ENCODE measurements at places on chromosomes 11 and 22.

- no peak for DNase-seq
These were observed 35.3 kb upstream of the KCNJ11 start for GRCh38 chr11:17423533-17424310.

DNA sequence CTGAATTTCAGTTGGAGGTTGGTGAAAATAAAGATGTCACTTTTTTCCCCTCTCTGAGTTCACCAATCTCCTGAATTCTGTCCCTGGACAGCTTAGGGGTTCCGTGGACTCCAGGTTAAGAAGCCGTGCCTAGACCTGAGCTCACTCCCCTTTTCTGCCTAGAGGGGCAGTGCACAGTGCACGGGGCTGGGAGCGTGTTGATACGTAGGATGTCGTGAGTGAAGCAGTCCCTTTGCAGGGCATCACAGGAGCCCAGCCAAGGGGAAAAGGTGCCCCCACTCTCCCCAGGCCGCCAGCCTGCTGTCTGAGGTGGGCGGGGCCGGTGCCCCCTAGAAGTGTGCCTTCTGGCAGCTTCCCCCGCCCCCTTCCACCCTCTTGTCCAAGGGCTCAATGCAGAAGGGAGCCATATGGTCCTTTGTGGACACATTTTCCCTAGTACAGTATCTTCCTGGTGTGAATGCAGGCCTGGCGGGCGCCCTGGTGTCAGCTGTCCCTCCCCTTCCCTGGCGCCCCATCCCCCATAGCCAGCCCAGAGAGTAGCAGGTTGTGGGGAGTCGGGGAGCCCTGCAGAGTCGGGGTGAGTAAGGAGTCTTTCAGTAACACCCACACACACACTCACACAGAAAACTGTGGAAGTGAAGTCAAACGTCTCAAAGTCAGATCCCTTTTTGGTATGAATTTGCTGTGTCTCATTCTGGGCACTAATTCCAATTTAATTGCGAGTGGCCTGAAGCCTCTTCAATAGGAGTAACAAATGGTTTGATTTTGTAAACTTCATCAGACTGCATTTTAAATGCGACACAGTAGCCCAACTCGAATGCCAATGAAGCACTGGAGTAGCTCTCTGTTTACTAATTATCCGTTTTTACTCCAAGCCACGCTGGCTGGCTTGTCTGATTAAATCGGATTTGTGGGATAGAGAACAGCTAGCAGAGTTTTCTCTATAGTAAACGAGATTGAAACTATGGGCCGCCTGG, 67.5 kb upstream of the NNMT start:
- DNase-seq = no peak

GRCh38 chr22:24184057-24184798, 2.9 kb downstream of the SUSD2 start:
- DNase-seq = no peak

GRCh38 chr11:32213223-32213622, 122.3 kb downstream of the RCN1 start:
- no peak for DNase-seq

- DNase-seq = no peak
These were observed 17.5 kb upstream of the OPCML start for GRCh38 chr11:133549826-133550225.

DNA sequence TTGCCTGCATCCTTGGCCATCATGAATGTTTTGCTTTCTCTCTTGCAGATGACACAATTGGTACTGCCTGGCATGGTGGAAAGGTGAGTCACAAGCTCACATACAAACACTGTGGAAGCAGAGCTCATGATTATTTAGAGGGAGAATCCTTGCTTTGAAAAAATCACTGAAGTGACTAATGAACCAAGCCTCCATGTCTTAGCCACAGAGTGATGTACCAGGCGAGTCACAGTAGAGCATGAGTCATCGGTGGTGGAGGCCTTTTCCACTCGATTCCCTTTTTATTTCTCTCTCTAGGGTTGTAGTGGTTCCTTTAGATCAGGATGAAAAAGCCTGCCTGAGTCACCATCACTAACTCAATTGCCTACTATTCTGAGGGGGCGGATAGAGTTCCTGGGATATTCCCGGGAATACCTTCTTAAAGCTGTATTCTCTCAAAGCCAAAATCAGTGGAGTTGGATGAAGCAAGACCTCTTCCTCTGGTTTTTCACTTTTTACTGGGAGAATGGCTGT, 49.6 kb upstream of the ALKBH3 start:
- DNase-seq = no peak

GRCh38 chr11:126999366-126999765, 1.2 kb downstream of the KIRREL3 start:
- no peak for DNase-seq

GRCh38 chr22:28792491-28793383, 7.6 kb downstream of the XBP1 start:
- DNase-seq = no peak

GRCh38 chr11:34627197-34627596, 6.3 kb downstream of the EHF start:
- no peak for DNase-seq

- no peak for DNase-seq
These were observed 4.8 kb upstream of the ARHGEF12 start for GRCh38 chr11:120331301-120331996.

- DNase-seq = no peak
These were observed 10.3 kb downstream of the UBASH3B start for GRCh38 chr11:122665861-122666260.

DNA sequence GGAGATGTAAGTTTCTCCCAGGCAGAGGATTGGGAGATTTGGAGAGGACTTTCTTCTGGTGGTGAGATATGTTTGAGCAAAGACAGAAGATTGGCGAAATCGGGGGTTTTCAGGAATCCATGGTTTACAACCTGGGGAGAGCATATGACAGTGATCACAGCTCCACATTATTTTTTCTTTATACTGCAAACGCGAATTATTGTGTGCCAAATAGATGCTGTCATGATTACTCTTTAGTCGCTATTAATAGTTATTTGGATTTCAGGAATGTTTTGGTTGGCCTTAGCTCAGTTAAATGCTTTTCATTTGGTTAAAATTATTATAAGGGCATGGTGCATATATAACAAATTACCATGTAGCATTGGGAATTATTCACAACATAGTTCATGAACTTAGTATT, 15.2 kb downstream of the ATXN10 start:
- no peak for DNase-seq

- no peak for DNase-seq
These were observed 11.2 kb downstream of the OR8D1 start for GRCh38 chr11:124302347-124303125.

DNA sequence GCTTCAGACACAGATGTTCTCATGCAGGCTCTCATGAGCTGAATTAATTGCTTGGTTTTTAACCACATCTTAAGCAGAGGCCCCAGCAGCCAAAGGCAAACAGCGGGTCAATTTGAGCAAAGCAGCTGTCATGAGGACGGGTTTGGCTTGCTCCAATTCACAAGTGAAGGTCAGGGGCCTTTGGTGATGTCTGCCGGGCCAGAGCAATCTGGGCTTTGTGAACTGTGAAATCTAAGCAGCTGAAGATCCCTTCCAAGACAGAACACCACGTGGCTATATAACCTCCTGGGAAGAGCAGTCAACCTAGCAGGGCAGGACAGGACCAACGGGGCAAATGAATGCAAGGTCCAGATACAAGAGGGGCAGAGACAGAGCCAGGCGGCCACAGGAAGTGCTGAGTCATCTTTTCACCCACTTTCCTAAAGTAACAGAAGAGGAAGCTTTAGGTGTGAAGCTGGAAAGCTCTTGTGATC, 187.3 kb upstream of the B3GAT1 start:
- DNase-seq = no peak

- no peak for DNase-seq
These were observed 64.7 kb downstream of the DGCR2 start for GRCh38 chr22:19057539-19057938.

DNA sequence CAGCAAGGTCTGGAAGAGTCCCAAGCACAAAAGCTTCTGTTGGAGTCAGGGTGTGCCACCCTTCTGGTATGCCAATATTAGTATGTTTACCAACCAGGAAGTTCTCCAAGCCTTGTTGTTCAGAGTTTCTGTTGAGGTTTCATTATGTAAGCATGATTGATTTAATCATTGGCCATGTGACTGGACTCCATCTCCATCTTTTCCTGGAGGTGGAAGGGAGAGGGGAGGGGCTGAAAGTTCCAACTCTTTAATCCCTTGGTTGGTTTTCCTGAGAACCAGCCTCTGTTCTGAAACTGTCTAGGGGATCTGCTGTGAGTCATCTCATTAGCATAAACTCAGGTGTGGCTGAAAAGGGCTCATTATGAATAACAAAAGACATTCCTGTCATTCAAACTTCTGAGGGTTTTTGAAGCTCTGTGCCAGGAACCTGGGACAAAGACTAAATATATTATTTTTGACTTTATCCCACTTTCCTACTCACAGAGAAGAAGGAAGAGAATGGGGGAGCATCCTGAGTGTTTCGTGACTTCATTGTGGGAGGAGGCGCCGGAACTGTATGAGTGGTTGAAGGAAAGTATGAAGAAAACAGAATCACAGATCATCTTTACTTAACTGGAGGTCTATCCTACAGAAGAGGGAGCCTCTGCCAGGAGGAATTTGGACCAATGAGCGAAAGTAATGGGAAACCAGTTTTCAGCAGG, 138.2 kb downstream of the NECTIN1 start:
- DNase-seq = no peak

DNA sequence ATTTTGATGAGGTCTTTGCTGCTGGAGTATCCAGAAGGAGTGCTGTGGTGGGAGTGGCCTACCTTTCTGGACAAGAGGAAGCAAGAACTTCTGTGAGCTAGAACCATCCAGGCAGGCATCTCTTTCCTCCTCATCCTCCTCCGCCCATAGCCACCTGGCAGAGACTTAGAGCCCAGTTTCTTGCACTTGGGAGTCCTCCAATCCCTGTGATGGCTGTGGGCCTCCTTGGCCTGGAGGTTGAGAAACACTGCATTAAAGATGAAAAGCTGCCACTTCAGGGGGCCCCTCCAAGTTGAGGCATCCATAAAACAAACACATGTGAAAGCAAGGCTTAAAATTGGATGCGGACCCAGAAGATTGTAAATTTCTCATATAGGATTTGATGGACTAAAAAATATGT, 110.3 kb downstream of the ZBTB16 start:
- DNase-seq = no peak

GRCh38 chr11:1815751-1816150, 19.0 kb upstream of the SYT8 start:
- DNase-seq = no peak

DNA sequence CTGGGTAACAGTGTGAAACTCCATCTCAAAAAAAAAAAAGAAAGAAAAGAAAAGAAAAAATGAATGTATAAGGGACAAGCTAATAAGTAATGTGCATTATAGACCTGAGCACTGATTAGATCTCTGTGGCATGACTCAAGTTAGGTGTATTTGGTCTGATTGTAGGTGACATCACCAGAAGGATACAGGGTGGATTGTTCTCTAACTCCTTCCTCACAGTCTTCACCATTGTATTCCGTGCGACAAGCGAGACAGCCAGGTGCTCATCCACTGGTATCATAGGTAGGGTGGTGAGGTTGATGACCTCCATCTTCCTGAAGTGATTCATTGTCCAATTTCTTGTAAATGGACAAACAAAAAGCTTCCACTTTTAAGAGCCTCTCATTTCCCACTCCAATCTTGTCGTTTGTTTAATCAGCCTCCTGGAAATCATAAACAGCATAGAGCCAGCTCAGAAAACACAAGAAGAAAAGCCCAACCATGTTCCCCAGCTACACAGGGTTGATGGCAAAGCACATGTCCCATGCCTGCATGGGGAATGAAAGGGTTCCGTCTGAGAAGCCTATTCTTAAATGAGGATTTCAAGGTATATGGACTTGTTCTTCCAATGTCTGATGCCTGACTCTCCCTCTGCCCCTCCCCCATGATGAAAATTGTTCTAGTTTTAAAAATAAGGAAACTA, 6.2 kb downstream of the FAM227A start:
- no peak for DNase-seq

DNA sequence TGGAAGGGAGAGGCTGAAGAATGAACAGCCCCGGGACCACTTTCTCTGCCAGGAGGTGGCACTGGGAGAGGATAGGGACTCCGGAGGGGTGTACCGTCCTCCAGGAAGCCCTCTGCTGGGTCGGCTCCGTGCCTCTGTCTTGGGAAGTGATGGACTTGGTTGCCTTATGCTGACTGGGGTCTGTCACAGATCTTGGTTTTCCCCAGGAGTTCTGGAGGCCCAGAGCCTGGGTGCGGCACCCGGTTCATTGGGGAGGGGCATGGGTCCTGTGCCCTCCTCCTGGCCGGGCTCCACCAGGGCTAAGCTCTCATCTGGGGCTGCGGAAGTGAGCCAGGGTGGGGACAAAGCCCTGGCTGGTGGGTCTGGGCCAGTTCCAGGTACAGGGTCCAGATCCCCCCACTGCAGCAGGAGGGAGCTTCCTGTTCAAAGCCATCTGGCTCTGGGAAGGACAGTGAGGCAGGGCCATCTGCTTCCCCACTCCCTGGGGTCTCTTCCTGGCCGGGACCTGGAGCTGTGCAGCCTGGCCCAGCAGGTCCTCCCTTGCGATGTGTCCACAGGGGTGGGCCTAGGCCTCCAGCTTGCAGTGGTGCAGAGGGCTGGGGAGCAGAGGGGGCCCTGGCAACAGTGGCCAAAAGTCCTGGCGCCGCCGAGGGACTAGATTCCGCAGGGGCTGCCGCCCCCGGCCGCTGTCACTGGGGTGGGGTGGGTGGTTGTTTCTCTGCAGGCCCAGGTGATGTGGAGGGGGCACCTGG, 1.1 kb upstream of the AP2A2 start:
- DNase-seq = no peak

GRCh38 chr11:36500315-36500721, 9.8 kb downstream of the TRAF6 start:
- DNase-seq = no peak

GRCh38 chr22:40345815-40346184, 500 bp upstream of the ADSL start:
- no peak for DNase-seq

Measured in esophagus squamous epithelium (tissue), 5 donors.